ENCODE measurements at places on chromosomes 2 and 18. TPM values are rescaled to one million over a fixed set of nuclear protein-coding genes. Genes with fewer than 3 reads are reported as not detected.

DNA sequence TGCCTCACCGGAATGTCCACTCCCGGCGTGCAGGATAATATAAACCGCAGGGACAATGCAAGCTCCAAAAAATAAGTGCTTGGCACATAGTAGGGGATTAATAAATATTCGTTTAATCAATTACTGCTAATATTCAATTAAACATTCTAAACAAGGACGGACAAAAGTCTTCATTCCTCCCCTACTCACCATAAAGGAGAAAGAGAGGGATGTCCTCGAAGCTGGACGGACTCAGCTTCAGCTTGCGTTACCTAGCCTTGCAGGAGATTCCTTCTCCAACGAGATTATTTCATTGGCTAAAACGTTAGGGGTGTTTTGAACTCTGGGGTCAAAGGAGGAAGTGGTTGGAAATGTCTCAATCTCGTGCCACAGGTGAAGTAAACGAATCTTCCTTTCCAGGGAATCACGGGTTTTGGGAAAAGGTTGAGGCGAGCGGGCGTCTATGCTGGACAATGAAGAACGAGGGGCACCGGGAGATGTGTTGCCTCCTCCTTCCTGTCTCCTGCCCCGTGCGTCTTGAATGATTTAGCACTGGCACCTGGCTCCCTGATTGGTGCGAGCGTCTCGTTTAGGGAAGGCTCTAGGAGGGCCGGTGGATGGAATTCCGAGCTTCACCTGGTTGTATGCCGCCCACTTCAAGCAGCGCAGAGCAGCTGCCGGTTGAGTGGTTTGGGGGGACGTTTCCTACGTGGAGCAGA, 2.0 kb upstream of the GAD1 start:
- DNase-seq: no peak

DNA sequence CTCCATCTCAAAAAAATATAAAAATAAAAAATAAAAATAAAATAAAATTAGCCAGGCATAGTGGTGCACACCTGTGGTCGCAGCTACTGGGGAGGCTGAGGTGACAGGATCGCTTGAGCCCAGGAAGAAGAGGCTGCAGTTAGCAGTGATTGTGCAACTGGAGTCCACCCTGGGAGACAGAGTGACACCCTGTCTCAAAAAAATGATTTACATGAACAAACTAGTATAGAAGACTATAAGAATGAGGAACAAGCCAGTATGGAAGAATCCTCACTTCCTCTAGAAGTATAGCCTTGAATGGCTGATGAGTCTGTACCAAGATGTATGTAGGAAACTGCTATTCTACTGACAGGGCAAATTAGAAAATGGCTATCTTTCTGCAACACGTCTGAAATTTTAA, 10.9 kb downstream of the YES1 start:
- DNase-seq: no peak

The FAM136A gene
- total RNA-seq: 13.2 TPM

DNA sequence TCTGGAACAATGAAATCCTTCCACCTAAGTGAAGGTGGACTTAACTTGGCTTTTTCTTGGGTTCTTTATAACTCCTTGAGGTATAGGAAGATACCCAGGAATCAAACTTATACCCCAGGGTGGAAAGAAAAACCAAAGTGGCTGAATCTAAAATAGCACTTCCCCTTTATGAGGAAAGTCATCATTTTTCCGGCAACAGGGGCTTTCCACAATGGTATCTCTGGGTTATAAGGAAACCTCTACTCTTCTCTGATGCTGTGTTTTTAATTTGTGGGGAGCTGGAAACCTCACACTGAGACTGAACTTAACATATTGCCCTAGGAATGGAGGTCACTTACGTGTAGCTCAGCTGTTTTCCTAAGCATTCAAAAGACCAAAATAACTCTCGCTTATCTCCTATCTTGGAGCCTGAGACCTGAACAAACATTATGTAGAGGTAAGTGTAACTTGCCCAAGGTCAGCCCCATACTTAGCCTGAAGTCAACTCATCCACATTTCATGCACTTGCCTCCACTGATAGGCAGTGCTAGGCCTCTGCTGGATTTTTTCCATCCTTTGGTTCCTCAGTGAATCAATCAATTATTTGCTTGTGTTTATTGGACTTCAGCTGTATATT, 117.9 kb downstream of the SETBP1 start:
- no peak for DNase-seq

DNA sequence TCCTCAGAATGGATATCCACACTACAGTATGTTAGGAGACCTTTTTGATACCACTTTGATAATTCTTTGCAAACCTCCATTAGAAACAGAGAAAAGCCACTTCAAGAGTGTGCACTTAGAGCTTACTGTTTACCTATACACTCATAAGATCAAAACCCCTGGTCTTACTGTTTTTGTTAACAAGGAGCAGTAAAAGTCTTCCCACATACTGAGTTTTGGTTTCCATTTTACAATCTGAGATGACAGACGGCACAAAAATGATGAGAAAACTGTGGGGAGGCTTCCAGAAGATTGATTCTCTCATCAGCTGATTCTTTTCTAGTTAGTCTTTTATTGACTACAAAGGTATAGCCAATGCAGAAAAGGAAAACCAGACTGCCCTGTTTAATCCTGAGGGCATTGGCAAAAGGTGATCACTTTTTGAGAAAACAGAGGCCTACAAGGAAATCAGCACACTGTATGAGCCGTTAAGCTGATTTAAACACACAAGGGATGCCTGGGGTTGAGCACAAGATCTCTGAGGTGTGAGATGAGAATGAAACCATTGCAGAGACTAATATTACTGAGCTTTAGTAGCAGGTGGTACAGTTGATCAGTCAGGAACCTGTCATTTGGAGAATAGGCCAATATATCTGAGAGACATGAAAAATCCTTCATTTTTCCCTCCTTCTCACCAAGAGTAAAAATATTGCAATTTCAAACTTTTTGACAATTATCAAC, 368.6 kb downstream of the GRB14 start:
- no peak for DNase-seq

The IL1RL1 gene
- 3.8 TPM for total RNA-seq

The ZNF638 gene
- 211 TPM for total RNA-seq

GRCh38 chr18:50853863-50854271, 25.1 kb upstream of the ME2 start:
- DNase-seq: no peak

DNA sequence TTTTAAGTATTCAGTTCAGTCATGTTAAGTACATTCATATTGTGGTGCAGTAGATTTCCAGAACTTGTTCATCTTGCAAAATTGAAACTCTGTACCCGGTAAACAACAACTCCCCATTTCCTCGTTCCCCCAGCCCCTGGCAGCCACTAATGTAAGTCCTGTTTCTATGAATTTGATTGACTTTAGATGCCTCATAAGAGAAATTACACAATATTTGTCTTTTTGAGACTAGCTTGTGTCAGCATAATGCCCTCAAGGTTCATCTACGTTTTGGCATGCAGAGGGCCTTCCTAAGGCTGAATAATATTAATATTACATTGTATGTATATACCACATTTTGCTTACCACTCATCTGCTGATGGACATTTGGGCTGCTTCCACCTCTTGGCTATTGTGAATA, 30.9 kb downstream of the METTL21A start:
- DNase-seq: no peak

DNA sequence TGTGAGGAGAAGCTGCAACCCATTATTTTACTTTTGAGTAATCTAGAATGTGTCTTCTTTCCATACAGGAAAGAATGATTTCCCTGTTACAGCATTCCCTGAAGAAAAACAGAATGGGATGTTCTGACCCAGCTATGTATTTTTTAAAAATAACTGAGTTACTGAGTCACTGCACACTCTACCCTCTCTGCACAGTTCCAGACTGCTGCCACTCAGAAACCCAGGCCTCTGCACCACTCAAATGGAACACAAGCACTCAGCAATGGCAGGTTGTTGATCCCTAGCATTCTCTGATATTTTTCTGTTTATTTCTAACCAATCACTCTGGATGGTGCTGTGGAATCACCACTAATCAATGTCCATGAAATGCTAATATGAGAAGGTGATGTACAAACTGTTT, 1300.0 kb upstream of the FAM98A start:
- no peak for DNase-seq

DNA sequence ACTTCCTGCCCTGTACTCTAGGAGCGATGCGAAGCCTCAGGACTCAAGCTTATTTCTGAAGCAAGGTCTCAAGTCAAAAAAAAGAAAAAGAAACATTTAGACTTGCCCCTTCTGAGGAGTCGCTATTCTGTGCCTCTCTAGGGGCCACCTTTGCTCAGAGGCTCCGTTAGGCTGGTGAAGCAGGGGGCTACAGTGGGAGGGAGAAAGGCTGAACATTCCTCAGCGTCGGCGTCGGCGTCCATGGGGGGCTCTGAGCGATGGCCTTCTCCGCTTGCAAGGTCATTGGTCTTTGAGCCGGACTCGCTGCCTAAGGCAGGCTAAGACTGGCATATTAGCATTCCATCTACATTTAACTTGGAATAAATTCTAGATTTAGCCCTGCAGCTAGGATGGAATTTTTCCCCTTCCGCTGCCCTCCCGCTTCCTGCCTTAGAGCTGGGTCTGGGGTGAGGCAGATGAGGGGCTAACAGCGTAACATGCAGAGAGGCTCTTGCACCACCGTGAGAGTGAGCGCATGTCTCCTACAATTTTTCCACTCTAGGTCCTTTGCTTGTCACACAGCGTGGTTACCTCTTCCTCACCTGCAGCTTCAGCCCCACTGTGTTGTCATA, 53.6 kb upstream of the ATL2 start:
- no peak for DNase-seq

GRCh38 chr2:129728035-129728972, 251.2 kb upstream of the RAB6C start:
- DNase-seq: no peak

The ATP6V1B1 gene
- 1.3 TPM for total RNA-seq

The L3MBTL4 gene
- 8.7 TPM for total RNA-seq

DNA sequence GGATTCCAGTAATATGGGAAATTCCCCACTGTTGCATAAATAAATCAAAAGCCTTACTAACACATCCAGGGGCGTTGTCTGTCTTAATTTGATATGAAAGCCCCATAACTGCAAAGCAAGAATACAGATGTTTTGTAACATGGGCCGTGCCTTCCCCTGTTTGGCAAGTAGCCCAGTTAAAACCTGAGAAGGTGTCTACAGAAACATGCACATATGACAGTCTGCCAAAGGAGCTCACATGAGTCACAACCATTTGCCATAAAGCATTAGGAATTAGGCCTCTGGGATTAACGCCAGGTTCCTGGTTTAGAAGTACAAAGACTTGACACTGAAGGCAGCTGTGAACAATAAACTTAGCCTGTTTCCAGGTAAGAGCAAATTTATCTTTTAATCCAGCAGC, 43.1 kb upstream of the LONRF2 start:
- DNase-seq: no peak

GRCh38 chr2:173043897-173044519, 31.6 kb upstream of the MAP3K20 start:
- DNase-seq: no peak

DNA sequence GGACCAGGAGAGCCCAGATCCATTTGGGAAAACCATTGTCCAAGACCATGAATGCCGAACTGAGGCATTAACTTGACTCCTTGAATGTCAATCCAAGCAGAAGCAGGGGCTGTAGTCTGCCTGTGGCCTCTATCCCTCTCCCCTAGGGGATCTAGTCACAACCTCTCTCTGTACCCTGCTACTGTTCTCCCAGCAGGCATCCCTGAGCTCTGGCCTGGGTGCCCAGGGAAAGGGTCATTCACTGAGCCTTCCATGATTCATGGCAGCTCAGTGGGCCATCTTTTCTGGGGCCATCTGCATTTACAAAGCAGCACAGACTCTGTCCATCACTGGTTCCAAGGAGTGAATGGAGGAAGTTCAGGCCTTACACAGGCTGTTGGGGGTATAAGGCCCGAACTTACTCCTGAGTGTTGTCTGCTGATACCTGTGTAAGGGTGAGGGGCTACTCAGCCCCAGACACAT, 151.8 kb downstream of the ZFP36L2 start:
- DNase-seq: no peak

GRCh38 chr2:74834792-74835755, 1.1 kb downstream of the HK2 start:
- DNase-seq: no peak

DNA sequence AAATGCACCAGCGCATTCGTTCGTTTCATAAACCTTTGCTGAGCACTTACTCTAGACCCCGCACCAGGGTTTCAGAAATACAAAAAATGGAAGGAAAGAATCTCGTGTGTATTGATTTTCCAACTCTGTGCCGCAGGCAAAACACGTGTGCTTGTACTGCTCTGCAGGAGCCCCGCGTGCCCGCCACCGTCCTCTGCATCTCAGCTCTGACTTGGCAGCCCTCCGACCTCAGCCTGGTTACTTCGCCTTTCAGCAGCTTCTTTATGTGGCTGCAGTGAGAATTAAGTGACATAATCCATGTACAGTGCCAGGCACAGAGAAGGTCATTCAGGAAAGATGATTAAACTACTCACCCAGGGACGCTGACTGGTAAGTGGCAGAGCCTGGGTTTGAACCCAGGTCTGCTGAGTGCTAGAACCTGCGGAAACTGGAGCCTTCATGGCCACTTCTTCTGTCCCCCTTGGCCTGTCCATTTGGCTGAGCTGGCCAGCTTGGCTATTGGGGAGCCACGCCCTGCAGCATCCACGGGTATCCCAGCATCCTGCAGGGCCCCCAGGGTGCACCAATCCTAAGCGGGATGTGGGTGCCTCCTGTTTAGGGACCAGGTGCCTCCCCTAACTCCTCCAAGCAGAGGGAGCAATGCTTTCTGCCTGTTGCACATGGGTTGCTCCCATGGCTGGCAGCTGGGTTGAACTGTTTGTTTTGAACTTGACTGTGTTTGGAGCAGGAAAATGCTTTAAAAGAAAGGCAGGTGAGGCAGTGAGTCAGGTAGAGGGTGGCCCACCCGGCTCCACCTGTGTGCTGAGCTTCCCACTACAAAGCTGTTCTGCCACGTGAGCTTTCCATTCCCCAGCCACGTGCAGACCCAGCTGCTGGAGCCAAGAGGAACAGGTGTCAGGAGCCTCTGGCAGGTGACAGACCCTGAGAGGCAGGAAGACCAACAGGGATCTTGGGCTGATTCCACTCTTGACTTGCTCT, 34.3 kb downstream of the INHBB start:
- DNase-seq: no peak

The REG3A gene
- 2.3 TPM for total RNA-seq

GRCh38 chr2:174365571-174365970, 30.0 kb upstream of the SCRN3 start:
- no peak for DNase-seq

GRCh38 chr18:41146301-41146700, 808.7 kb upstream of the PIK3C3 start:
- no peak for DNase-seq

The UGT1A5 gene
- not detected for total RNA-seq

- DNase-seq: no peak
Measured at GRCh38 chr18:59788791-59789106, 91.5 kb upstream of the CCBE1 start.

DNA sequence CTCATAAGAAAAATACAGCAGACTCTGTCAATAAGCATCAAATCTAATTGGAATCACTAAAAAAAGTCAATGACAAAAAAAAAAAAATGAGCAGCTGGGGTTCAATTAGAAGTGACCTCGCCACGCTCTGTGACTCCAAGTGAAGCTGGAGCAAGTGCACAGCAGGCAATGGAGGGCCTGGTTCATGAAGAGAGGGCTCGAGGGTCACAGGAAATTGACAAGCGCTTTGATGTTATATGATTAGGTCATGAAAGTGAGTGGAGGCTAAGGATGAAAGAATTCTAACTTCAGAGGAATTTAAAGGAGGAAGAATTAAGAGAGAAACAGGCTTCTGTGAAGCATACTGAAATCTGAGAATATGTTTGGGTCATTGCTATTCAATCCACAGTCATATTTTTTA, 85.4 kb upstream of the TMEM18 start:
- no peak for DNase-seq

GRCh38 chr2:199378948-199379650, 78.6 kb downstream of the SATB2 start:
- no peak for DNase-seq

The GATA6 gene
- total RNA-seq: 5.3 TPM

The GALNT5 gene
- total RNA-seq: 0.80 TPM
